Naive thymus-derived CD8-positive, alpha-beta T cell (primary cell): ENCODE measurements at places on chromosomes 11 and 22.

GRCh38 chr11:43969543-43969942 is 27.1 kb downstream of the C11orf96 start:
- DNase-seq: no peak

- no peak for DNase-seq
Observed at GRCh38 chr11:125402435-125402834, 93.6 kb downstream of the FEZ1 start.

DNA sequence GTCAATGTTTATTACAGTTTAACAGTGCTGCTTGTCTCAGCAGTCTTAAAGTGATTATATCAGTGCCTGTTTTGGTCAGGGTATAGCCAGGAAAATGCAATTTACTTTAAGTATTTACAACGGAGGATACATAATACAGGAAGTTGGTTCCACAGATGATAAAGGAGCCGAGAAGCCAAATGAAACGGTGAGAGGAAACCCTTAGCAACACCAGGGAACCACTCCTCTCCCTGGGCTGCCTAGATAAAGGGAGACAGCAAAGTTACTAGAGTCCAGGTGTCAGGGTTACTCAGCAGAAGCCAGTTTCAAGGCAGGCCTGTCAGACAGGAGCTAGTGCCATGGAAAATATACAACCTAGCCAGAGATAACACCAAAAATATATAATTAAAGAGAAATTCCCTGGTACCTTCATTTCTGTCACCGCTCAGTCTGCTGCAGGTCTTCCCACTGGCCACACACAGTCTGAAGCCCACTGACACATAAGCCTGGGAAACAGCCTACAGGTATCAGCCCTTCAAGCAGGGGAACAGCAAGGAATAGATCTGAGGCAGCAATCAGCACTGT is 55.5 kb downstream of the FAM76B start:
- no peak for DNase-seq

DNA sequence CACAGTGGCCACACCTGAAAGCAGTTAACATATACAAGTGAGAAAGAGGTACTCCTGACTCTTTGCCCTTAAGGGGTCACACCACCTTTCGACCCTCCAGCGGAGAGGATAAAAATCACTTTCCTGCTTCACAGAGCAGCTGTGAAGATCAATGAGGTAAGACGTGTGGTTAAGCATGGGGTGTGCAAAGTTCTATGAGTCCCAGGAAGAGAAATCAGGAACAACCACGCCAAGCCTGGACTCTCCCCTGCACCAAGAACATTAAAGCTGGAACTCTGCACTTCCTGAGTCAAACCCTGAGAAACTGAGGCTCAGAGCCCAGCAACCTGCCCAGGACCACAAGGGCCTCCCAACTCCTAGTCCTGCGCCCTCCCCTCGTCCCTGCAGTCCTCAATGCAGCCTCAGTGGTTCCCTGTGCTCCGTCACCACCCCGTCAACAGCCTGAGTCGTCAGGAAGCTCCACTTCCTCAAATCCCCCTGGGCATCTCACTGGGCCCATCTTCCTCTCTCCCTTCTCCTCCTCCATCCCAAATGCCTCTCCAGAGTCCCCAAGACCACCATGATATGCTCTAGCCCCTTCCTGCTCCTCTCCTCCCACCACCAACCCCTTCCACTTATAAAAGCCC is 17.7 kb downstream of the TNKS1BP1 start:
- no peak for DNase-seq

GRCh38 chr22:38950527-38951295 is 6.7 kb upstream of the APOBEC3A start:
- no peak for DNase-seq

DNA sequence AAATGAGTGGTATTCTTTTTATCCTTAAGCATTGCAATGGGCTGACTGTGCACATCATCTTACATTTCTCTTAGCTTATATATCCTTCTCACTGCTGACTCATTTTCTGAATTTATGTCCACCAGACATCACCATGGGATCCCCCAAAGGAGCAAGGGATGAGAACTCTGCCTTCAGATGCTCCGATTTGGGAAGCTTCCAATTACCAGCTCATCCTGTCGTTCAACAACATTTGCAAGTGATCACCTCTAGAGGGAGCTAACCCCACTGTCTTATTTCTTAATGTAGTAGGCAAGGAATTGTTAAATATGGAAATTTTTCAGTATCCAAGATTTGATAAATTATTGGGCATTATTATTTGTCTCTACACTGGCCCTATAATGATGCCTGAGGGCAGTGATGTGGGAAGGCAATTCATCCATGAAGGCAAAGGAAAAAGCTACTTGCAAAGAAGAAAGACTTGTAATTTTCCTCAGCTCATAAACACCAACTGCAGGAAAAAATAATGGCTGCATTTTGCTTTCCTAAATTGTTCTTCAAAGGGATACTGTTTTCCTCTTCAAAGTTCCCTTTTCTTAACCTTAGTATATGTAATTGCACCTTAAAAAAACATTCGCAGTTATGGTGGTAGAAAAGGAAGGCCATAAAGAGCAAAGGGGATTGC is 102.4 kb upstream of the FSHB start:
- DNase-seq: no peak

DNA sequence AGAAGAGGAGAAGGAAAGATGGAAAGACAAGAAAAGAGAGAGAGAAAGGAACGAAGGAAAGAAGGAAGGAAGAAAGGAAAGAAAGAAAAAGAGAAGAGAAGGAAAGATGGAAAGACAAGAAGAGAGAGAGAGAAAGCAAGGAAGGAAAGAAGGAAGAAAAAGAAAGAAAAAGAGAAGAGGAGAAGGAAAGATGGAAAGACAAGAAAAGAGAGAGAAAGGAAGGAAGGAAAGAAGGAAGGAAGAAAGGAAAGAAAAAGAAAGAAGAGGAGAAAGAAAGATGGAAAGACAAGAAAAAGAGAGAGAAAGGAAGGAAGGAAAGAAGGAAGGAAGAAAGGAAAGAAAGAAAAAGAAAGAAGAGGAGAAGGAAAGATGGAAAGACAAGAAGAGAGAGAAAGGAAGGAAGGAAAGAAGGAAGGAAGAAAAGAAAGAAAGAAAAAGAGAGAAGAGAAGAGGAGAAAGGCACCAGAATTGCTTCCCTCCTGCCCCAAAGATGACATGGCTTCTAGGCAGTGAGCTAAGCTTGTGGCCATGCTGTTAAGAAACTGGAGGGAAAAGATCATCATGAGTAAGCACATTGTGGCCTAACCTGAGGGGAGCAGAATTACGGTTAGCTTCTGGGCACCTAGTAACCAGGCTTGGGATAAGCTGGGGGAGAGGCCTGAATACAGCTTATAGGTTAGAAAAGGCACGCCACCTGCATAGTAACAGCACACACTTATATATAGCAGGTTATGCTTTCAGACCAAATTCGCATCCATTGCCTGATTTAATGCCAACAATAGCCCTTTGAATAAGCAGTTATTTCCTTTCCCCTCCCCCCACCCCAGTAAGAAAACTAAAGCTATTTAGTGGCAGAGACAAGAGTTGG is 2.3 kb upstream of the ST3GAL4 start:
- no peak for DNase-seq

GRCh38 chr11:105969756-105970155 is 52.3 kb downstream of the MSANTD4 start:
- DNase-seq: no peak

DNA sequence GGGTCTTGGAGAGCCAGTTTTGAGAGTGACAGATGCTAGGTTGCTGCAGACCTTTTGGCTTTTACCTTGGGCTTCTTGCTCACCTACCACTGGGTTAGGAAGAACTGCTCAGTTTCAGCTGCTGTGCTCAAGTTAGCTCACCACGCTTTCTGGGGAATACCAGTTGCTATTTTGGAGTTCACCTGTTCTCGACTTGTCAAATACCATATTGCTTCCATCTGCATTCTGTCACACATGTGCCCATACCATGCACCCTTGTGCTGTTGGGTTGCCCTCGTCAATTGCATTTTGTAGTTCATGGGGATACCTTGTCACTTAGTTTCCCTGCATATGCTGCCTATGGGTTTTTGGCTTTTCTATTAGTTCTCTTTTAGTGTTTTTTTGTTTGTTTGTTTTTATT is 23.0 kb upstream of the BARX2 start:
- DNase-seq: no peak

DNA sequence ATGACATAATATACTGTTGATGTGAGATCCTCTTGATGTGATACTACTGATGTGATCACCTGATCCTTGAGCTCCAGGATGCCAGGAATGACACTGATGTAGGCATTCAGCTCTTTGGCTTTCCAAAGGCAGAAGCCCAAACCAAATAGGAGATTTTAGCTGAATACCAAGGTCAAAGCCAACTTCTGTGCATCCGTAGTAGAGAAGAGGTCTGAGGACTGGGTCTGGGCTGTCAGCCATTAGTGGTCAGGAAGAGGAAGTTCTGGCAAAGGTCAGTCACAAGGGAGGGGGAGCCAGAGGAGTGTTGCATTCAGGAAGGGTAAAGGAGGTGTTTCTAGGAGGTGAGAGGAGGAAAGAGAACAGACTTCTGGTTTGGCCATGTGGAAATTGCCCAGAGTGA is 53.4 kb upstream of the PARVG start:
- DNase-seq: no peak

DNA sequence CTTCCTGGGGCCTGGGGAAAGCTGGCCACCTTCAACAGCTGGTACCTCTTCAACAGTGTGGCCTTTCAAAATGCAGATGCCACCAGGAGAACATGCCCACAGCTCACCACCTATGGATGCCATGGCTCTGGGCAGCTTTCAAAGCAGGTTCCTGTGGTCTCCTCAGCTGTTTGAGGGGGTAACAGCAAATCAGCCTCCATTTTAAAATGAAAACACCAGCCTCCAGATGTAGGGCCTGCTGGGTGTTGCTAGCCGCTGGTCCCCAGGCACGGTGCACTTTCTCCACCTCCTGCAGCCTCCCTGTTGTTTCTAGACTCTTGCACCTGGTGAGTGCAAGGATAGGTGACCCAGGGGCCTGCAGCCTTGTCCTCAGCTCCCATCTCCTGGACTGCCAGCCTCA is 10.0 kb downstream of the CDPF1 start:
- DNase-seq: no peak

- DNase-seq: no peak
Observed at GRCh38 chr11:61164606-61165424, 3.6 kb upstream of the VPS37C start.

DNA sequence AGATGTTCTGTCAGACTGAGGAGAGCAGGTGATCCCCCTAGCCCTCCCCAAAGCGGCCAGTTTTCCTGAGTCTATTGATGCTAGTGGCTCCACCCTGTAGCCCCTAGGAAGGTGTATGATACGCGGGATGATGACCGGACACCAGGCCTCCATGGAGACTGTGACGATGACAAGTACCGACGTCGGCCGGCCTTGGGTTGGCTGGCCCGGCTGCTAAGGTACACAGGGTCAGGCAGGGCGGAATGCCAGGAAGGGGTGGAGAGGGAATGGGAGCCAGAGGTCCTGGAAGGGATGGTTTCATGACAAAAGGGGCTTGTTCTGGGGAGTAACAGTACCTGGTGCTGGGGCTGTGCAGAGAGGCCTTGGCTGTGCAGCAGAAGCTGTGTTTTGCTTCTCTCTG is 3.2 kb downstream of the ZFPL1 start:
- no peak for DNase-seq

DNA sequence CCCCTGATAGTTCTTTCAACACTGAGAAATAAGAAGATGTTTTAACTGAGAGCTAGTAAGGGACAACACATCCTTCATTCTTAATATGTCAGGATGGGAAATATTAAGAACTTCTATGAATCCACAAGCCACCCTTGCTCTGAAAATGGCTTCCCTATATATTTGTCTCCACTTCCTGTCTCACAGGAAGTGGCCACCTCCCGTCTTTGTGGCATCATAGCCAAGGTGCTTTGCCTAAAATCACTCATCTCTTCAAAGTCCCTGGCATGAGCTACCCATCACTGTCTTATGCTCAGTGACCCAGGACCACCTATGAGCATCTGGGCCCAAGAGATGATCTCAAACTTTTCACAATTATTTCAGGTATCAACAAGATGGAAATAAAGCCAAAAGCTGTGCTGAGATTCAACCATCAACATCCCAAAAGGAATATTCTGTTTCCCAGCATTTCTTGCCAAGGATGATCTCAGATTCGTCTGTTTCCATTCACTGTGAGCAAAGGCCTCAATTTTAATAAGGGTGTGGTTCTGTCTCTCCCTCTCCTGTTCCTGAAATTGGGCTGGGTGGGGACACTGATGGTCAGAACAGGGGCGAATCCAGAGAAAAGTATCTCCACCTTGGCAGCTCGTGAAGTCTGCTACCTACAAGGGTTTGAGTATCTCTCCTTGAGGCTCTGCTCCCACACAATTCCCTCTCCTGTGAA is 493.9 kb downstream of the MN1 start:
- no peak for DNase-seq

GRCh38 chr11:73423506-73423905 is 47.3 kb downstream of the RELT start:
- no peak for DNase-seq

- peak; percentile 73 for DNase-seq
Observed at GRCh38 chr11:2298795-2299761, 2.6 kb downstream of the C11orf21 start.

DNA sequence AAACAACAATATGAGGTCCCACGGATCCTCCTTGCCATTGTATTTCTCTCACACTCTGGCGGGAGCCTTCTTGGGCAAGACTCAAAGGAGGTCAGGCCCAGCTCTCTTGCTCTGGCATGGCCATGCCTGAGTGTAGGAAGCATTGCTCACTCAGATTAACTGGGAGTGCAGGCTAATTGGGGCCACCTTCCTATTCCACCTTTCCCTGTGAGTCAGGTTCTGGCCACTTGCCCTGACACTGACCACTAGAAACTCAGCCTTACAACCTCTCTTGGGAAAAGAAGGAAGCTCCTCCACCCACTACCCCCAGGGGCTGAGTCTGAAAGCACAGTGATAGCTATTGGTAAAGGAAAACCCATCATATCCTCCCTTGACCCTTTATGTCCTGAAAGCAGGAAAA is 121.8 kb upstream of the NTM start:
- no peak for DNase-seq

GRCh38 chr11:92692826-92693546 is 276.5 kb upstream of the MTNR1B start:
- DNase-seq: no peak

- DNase-seq: peak; percentile 68
Observed at GRCh38 chr22:41382098-41382578, 396 bp downstream of the TEF start.

DNA sequence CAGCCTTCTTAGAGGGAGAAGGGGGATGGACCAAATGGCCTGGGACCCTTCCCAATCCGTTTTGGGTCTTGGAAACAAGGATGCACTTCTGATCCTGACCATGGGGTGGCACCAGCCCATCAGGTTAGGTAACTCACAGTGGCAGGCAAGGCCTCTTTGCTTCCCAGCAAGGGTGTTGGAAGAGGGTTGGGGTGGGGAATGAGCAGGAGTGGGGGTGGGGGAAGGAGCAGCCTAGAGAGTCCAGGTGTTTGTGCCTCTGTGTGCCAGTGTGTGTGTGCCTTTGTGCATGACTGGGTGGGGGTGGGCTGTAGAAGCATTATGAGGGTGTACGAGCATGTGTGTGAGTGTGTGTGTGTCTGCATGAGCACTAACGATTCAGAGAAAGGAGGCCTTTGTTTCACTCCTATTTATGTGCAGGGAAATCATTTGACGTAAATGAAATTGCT is 213.1 kb downstream of the INSC start:
- DNase-seq: no peak

GRCh38 chr11:78820741-78821140 is 246.1 kb upstream of the NARS2 start:
- DNase-seq: no peak

GRCh38 chr11:77118971-77119370 is 9.1 kb upstream of the MYO7A start:
- no peak for DNase-seq
